ENCODE measurements at places on chromosomes 6 and 20.

GRCh38 chr20:9225879-9226278 is 157.0 kb downstream of the PLCB4 start:
- no peaks in the 10 kb centered on the region for H3K36me3 ChIP-seq
- no peak for DNase-seq
- no peak overlapping the region for H3K27ac ChIP-seq
- no peaks in the 10 kb centered on the region for H3K27me3 ChIP-seq
- no peaks in the 10 kb centered on the region for H3K4me1 ChIP-seq
- no peak overlapping the region for H3K4me3 ChIP-seq

- no peak overlapping the region for H3K4me3 ChIP-seq
- H3K27me3 ChIP-seq: no peaks in the 10 kb centered on the region
- peaks cover 12% of the 10 kb centered on the region for H3K4me1 ChIP-seq
- DNase-seq: no peak
- no peak overlapping the region for H3K27ac ChIP-seq
Measured at GRCh38 chr20:50819349-50819748, 24.5 kb downstream of the BCAS4 start.

DNA sequence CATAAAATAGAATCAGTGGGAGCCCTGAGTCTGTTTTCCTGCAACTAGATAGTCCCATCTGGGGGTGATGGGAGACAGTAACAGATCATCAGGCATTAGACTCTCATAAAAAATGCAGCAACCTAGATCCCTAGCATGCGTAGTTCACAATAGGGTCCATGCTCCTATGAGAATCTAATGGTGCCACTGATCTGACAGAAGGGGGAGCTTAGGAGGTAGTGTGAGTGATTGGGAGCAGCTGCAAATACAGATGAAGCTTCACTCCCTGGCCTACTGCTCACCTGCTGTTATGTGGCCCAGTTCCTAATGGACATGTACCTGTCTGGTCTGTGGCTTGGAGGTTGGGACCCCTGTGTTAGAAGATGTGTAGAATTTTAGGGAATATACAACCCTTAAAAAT is 904.5 kb upstream of the EPHA7 start:
- DNase-seq: no peak
- no peaks in the 10 kb centered on the region for H3K4me1 ChIP-seq
- H3K4me3 ChIP-seq: no peak overlapping the region
- no peaks in the 10 kb centered on the region for H3K27me3 ChIP-seq

DNA sequence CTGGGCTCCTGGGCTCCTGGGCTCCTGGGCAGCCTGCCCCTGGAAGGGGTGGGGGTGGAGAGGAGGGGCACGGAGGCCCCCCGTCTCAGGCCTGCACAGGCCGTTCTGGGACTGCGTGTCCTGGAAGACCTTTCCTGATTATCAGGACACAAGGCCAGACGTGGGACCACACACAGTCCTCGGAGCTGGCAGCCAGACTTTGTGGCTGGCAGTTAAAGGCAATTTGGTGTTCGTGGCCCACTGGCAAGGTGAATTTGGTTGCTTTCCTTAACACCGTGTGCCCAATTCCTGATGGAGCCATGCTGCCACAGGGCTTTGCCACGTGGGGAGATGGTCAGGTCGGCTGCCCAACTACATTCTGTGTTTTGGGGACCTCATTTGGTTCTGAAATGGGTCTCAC is 113.5 kb downstream of the SMOC2 start:
- H3K27ac ChIP-seq: no peak overlapping the region
- no peak for DNase-seq
- no peak overlapping the region for H3K4me3 ChIP-seq

Data from left lung (tissue), 14 donors.